GM23248 (cell line): ENCODE measurements at places on chromosomes 12 and 14.

DNA sequence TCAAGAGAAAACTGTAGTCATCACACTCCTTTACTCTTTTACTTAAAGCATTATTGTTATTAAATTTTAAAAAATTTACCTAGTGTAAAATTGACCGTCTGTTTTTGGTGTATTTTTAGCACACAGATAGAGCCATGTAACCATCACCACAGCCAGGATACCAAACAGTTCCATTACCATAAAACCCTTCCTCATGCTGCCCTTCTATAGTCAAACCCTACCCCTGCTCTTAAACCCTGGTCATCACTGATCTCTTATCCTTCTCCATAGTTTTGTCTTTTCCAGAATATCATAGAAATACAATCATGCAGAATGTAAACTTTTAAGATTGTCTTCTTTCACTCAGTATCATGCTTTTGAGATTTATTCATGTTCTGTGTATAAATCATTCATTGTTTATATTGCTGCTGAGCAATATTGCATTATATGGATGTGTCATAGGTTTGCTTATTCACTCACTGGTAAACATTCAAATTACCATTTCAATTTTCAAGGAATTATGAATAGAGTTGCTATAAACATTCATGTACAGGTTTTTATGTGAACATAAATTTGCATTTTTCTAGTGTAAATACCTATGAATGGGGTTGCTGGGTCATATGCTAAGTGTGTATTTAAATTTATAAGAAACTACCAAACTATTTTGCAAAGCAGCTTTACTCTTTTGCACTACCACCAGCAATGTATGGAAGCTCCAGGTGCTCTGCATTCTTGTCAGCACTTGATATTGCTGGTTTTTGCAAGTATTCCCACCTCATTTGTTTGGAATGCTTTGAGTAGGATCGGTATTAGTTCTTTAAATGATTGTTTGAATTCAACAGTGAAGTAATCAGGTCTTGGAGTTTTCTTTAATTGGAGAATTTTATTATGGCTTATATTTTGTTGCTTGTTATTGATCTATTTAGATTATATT is 125.5 kb downstream of the LMNTD1 start:
- DNase-seq: peak; percentile 26

DNA sequence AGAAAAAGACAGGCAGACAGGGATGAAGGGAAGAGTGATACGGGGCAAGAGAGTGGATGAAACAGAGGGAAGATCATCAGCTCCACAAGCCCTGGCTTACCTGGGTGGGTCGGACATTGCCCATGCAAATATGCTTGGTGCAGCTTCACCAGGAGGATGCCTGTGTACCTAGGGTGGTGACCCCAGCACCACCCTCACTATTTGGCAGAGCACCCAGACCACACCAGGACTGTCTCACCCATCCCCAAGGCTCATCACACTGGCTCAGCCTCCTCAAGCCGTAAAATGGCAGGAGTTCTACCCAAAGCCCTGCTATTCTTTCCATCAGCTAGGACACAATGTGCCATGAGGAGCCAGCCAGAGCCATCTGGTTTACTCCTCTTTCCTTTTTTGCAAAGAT is 3.0 kb downstream of the GALNT8 start:
- no peak for DNase-seq

DNA sequence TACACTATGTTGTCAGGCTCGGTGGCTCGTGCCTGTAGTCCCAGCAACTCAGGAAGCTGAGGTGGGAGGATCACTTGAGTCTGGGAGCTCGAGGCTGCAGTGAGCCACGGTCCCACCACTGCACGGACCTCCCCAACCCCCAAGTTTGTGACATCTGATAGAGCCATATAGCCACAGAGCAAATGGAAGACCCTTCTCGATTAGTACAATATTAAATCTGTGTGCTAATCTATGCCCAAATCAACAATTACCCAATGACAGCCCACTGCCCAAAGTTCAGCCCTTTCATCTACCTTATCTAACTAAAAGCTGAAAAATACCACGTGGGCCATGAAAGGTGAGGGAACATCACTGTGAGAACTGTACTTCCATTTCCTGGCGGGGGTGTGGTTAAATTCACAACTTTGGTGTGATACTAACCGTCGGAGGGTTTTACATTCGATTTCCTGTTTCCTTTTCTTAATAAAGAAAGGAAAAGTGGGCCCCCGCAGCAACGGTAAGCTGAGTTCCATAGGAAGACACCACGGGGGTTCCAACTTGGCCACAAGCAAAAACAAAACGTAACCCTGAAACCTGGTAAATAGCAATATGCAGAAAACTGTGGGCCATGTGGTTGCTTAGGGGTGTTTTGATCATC is 31.2 kb upstream of the FOS start:
- no peak for DNase-seq

DNA sequence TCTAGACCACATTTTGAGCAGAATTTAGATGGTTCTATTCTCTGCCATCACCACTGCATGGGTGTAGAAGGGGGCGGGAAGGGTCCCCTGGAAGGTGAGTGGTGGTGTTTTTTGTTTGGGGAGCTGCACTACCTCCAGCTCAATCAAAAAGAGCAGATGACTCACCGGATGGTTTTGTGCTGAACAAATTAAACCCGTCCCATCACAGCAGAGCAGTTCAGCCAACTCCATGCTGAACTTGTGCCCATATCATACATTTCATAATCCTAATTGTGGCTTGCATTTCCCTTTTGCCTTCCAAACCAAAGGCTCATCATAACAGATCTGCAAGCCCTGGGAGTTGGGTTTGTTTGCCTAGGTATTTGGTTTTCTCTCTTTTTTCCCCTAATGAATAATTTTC is 53.0 kb upstream of the RPH3A start:
- DNase-seq: peak; percentile 4

DNA sequence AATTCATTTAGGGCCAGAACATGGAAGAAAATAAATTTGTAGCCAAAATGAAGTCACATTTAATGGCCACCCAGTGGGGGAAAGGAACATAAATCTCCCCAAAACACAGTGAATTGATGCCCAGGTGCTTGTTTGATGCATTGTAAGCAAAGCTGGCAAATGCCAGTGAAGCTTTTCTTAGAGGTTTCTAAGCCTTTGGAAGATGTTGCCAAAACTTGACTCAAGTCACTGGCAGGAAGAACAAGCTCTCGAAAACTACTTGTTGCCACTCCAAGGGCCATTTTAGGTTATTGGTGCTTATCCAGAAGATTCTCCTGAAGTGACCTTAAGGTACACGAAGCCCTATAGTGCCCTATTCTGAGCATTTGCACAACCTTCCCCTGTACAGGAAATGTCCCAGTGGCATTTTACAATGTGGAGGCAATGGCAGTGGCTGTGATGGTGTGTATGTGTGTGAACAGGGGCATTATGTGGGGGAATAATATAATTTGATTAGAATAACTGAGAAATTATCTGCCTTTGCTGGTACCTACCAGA is 89.5 kb upstream of the NOVA1 start:
- no peak for DNase-seq

- DNase-seq: no peak
Measured at GRCh38 chr12:128745772-128746689, 77.7 kb downstream of the SLC15A4 start.

GRCh38 chr12:14399871-14400270 is 34.4 kb downstream of the ATF7IP start:
- peak; percentile 61 for DNase-seq

- DNase-seq: no peak
Measured at GRCh38 chr12:52776435-52776834, 710 bp downstream of the KRT76 start.

- peak; percentile 55 for DNase-seq
Measured at GRCh38 chr12:19177754-19178153, 48.2 kb downstream of the PLEKHA5 start.

GRCh38 chr12:18905134-18905533 is 167.2 kb downstream of the CAPZA3 start:
- DNase-seq: no peak

DNA sequence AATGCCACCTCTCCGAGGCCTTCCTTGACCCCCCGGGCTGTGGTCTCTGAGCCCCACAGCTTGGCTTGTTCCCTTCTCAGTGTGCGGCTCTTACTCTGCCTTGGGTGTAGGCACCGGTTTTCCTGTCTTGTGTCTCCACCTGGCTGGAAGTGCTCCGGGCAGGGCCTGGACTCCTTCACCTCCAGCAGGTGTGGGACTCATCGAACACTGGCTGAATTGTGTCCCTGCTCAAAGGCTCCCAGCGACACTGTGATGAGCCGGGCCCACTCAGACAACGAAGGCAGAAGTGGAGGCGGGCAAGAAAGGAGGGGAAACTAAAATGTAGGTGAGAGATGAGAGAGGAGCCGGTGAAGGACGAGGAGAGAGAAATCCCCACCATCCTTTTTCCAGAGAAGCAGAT is 18.0 kb downstream of the TMEM63C start:
- DNase-seq: no peak

- DNase-seq: no peak
Measured at GRCh38 chr12:123040106-123040505, 59.6 kb downstream of the ARL6IP4 start.

DNA sequence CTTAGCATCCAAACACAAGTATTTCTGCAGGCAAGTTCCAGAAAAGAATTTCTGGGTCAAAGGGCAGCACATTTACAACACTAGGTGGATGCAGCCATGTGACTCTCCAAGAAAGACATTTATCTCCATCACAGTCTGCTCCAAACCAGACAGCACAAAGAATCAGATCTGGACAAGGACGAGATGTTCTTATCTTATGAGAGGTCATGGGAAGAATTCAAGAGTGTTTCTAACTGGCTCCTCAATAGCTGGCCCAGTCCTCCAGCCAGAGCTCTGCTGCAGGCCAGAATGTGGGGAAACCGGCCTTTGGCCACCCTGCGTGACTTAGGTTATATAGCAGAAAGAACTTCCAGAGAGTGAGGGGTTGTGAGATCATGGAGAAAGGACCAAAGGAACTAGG is 17.4 kb downstream of the TMEM119 start:
- no peak for DNase-seq

GRCh38 chr14:94307410-94307992 is 14.4 kb upstream of the SERPINA10 start:
- no peak for DNase-seq

GRCh38 chr12:126069549-126070165 is 1004.4 kb downstream of the AACS start:
- DNase-seq: peak; percentile 32

DNA sequence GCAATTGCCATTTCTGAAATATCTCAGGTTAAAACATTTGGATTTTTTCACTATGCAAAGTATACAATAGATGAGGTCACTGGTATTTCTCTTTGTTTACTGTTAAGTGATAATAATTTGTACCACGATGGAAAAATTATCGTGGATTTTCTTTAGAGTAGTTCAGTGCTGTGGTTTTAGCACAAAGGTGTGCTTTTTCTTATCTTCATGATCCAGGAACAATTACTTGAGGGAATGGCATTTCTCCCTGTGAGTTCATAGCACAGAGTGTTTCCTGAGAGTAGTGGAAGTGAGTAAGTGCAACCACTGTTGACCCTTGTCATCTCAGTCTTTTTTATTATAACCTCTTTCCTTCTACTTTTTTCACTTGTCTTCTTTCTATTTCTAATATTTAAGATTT is 86.8 kb downstream of the FGD4 start:
- DNase-seq: no peak

DNA sequence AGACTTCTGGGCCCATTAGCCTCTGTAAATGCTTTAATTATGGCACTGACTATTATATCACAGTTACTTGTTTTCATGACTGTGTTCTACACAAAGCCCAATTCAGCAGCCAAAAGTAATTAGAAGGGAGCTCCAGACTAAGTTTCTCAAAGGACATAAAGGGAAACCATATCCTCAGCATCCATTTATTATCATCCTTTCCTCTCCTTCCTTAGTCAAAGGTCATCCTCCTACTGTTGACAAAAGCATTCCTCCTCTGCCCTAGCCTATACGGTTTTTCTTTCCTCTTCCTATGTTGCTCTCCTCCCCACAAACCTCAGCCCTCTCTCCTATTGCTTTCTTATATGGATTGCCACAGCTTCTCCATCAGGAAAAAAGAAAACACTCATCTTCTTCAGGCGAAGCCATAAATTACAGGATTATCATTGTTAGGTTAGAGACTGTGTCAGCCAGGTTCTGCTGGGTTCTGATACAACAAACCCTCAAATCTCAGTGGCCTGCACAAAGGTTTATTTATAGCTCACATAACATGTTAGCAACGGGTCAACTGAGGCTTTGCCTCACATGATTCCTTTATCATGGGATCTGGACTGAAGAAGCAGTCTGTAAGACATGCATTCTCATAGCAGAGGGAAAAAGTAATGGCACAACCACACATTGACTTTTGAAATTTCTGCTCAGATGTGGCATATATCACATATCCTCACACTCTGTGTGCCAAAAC is 207.2 kb downstream of the SLC5A8 start:
- DNase-seq: no peak

- no peak for DNase-seq
Measured at GRCh38 chr12:59076622-59077021, 156.3 kb upstream of the LRIG3 start.

DNA sequence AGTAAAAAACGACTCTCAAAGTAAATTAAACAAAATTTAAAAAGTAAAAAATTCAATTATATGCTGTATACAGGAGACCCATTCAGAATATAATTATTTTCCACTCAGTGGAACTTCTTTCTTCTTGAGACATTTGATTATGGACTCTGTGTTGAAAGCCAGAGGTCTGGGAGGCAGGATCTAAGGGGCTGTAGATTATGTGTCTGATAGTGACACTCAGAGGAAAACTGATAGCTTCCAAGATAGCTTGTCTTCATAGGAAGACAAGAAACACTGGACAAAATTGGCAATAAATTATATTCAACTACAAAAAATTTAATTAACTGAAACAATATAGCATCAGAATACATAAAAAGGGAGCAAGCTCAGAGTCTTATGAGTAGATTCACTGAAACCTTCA is 135.8 kb downstream of the KITLG start:
- DNase-seq: no peak

GRCh38 chr12:57164454-57164853 is 17.0 kb upstream of the LRP1-AS start:
- no peak for DNase-seq

- DNase-seq: peak; percentile 28
Measured at GRCh38 chr14:24915958-24916595, 133.9 kb downstream of the STXBP6 start.

DNA sequence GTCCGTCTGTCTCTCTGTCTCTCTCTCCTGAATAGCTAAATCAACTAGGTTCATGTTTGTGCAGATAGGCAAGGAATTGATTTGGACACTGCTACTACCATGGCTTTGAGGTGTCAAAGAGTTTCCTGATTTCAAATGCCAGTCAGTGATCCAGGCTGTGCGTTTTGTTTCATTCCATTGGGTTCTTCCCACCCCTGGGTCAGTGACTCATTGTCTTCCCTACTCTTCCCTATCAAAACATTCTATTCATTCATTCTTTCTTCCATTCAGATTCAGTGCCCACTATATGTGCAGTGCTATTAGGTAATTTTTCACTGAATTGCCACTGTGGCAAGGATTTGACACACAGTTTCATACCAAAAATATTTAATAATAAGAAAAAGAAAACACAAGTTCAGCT is 50.4 kb downstream of the RPH3A start:
- no peak for DNase-seq

- DNase-seq: no peak
Measured at GRCh38 chr12:57460841-57461275, 1.3 kb downstream of the GLI1 start.
